ENCODE measurements at places on chromosomes 4 and X.

DNA sequence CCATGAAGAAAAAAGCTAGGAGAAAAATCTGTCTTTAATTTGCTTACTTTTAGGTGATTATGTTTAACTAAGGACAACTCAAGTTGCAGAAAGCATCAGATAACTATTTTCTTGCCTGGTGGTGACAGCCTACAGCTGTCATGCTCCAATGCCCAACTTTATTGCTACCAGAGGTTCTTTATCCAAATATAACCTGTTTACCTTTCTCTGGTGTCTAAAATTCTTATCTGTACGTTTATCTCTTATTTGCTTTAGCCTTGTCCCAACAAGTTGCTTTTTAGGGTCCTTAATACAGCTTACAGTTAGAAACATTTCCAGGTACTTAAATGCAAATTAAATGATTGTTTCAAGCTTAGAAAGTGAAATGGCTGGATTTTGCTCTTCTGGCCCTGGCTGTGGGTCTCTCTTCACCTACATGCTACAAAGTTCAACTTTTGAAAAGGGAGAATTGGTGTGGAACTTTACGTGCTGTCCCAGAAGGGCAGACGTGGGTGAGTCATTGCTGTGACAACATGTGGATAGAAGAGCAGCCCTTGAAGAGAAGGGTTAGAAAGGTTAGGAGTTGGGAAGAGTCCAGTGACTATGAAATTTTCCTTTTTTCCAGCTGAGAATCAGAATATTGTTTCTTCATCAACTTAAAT, 60.7 kb downstream of the HPGD start:
- no peak for DNase-seq

GRCh38 chr4:58502839-58503238, 1392.7 kb upstream of the IGFBP7 start:
- no peak for DNase-seq

GRCh38 chrX:3963980-3964379, 250.5 kb upstream of the PRKX start:
- DNase-seq: no peak

DNA sequence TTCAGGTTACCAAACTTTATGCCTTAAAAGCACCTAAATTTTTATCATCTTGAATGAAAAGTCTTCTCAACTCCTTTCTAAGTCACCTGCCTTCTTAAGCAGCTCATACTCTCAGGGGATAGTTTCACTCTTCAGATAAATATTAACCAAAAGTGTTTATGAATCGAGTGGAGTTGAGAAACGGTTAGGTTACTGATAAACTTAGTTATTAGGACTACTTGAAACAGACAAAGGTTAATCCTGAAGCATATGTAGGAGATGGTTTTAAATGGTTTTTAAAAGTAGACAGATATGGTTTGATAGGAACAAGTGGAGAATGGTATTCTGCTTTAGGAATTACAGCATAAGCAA, 32.8 kb downstream of the CLDN22 start:
- DNase-seq: no peak

- no peak for DNase-seq
Measured at GRCh38 chr4:89558147-89558546, 250.5 kb upstream of the GPRIN3 start.

- DNase-seq: no peak
Measured at GRCh38 chr4:14375816-14376215, 626.5 kb upstream of the CPEB2 start.

GRCh38 chrX:85375333-85375738, 4.1 kb downstream of the POF1B start:
- no peak for DNase-seq

DNA sequence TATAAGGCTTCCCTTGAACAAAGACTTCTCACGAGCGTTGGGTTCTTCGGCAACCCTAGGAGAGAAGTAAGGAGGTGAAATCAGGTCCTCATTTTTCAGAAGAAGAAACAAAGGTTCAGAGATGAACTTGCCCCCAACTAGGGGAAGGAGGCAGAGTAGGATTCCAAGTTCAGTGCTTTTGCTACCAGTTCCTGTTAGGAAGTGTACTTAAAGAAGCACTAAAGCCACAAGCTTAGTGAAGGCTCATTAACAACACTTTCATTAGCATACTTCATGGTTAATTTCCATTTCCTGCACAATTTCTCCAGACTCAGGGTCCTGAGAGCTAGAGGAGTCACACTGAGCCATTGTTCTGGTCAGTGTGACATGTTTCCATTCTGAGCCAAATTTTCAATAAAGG, 52.1 kb downstream of the VSIG4 start:
- no peak for DNase-seq

- DNase-seq: no peak
Measured at GRCh38 chr4:57037982-57038604, 59.4 kb downstream of the POLR2B start.

GRCh38 chr4:36133086-36133485, 111.2 kb downstream of the ARAP2 start:
- DNase-seq: no peak

GRCh38 chrX:10892621-10893225, 218.4 kb upstream of the HCCS start:
- no peak for DNase-seq

DNA sequence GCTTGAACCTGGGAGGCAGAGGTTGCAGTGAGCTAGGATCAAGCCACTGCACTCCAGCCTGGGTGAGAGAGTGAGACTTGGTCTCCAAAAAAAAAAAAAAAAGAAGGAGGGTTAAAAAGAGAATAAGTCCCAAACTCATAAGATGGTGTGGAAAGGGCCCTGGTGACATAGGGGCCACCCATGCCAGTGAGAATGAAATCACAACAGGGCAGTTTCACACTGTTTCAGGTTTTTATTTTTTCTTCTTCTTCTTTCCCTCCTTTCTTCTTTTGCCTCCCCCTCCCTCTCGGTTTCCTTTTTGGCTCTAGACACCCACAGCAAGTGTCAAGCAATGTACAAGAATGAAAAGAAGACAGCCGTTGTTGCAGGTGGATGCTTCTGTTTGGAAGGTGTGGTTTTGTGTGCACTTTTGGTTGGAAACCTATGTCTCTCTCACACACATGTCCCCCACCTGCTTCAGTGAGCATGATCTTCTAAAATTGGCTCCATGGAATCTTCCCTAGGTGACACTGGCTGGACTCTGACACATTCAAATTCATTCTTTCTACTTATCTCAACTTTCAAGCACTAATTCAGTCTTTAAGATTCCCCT, 14.4 kb upstream of the TLR8 start:
- no peak for DNase-seq

GRCh38 chr4:907691-908425, 24.3 kb downstream of the GAK start:
- DNase-seq: no peak

DNA sequence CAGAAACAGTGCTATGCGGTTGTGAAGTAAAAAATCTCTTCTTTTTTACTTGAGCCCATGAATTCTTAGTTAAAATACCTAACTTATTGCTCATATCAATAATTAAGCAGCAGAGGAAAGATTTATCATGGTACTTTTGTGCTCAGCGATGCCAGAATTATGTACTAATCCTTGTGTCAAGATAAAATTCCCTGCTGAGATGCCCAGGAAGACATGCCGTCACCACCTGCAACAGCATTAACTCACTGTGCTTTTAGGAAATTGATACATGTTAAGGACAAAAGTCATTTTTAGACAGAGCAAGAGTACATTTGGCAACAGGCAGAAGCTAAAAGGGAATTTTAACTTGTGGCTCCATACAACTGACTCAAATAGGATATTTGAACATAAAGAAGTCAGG, 138.9 kb downstream of the NPNT start:
- DNase-seq: no peak

DNA sequence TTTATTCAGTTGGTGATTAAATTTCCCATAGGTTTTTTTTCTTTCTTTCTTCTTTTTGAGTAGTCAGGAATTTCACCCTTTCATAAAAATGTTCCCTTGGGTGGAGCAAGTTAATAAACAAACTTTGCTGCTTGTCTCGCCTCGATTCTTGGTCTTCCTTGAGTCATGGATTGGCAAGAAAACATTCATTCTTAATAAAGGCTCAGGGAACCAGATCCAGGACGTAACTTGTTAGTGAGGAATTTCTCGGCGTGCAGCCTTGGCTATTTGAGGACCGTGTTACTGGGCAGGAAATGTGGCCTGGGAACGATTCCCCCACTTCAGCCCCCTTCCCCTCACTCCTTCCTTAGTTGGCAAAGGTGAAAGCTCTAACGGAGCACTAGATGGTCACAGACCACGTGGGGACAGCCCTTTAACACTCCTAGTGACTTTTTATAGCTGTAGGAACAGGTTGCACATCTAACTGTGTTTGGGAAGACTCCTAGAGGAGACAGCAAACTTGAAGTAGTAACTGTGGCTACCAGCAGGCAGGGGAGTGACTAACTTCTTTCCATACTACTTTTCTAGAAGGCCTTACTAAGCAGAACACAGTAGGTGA, 106.8 kb downstream of the UCHL1 start:
- no peak for DNase-seq

DNA sequence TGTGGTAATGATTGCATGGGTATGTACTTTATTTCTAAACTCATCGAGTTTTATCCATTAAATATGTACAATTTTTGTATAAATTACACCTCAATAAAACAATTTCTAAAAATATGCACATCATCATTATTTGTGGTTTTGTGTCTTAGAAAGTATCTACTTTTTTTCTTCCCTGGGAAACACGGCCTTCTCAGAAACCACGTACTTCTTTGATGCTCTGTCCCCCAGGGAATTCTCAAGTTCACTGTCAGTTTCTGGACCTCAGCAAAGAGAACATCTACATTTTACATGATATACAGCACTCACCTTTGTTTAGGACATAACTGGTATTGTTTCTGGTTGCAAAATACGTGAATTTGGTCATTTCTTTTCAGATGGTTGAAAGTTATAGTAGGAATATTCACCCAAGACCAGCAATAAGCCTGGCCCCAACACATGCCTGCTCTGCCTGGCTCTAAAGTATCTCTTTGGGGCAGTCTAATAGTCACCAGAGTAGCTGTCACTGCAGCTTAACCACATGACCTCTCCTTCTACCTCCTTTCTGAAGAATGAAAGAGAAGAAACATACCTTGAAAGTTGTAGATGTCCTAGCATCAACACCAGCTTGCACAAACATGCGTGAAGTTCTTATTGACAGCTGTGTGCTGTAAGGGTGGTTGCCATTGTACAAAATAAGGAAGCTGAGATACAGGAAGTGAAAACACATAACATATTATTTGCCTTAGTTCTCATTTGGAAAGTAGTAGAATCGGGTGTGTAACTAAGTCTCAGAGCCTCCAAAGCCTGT, 48.4 kb upstream of the SPANXN4 start:
- no peak for DNase-seq

- no peak for DNase-seq
Measured at GRCh38 chr4:126241634-126242033, 926.9 kb downstream of the FAT4 start.

- DNase-seq: no peak
Measured at GRCh38 chr4:180688480-180688879, 1554.7 kb upstream of the TENM3 start.

GRCh38 chr4:140255927-140256326, 101.9 kb upstream of the MAML3 start:
- DNase-seq: no peak

DNA sequence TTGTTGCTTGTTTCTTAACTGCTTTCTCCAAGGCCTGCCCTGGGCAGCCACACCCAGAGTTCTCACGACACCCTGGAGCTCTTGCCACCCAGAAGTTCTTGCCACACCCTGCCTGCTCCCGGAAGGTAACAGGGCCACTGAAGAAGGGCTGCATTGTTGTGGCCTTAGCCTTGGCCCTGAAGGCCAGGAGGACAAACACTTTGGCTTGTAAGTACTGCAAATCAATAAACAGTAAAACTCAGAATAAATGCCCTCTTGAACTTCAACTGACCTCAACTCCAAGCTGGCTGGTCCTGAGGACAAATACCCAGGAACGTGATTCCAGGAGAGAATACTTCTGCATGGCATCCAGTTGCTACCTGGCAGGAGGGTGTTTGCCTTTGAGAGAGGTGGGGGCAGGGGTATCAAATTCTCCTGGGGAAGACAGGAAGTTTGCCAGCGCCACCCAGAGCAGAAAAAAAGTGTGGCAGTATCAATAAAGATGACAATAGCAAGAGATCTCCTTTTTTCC, 54.1 kb downstream of the TLR10 start:
- no peak for DNase-seq

DNA sequence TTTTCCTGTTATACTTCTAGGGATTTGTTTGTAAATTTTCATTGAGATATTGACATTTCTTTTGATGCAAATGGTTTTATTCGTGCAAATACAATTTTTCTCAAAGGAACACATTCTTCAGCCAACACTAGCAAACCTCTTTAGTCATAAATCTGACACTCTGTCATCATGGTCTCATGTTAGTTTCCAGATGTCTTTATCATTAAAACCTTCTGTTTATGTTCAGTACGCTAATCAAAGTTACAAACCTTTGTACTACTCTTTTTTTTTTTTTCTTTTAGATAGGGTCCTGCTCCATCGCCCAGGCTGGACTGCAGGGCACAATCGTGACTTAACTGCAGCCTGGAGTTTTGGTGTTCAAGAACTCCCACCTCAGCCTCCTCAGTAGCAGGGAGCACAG, 7.1 kb downstream of the SLC25A31 start:
- DNase-seq: no peak

DNA sequence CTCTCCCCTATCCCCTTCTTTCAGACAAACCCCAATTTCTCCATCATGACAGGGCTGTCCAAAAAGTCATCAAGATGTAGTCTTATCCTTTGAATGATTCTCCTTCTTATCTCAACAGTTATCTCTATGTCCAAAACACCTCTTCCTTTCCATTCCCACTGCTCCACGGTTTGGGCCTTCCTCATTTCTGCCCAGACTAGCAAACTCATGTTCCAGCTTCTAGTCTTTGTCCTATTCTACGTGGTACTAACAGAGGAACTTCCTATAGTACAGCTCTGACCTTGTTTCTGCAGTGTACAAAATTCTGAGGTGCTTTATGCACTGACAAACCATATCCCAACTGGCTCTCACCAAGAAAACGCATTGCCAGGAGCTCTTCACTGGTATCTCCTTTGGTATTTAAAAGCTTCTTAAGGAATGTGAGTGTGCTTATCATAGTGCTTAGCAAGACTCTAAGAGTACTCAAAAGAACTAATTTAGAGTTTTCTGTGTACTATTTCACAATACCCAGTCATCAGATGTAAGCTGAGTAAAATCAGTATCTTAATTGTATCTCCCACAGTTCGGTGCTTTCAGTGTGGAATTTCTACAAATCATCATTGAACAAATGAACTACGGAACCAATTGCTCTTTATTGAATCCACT, 65.5 kb downstream of the MAML3 start:
- DNase-seq: no peak

DNA sequence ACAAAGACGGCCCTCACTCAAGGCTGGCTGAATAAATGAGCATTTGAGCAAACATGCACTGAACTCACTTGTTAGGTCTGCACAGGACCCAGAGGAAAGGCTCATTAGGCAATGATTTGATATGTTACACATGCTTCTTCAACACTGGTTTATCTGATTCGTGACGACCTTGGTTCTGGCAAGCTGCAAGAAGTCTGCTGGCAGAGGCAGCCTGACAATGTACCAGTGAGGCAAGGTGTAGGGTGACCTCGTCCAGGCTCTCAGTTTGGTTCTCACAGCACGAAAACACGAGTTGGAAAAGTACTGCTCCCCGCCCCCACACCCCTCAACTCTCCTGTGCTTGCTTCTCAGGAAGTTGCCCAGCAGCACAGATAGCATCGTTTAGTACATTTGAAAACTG, 63.1 kb upstream of the CITED1 start:
- DNase-seq: no peak

GRCh38 chr4:151485541-151486131, 76.7 kb downstream of the FHIP1A start:
- DNase-seq: no peak
